ENCODE measurements at places on chromosomes 12 and 14. TPM values are rescaled to one million over a fixed set of nuclear protein-coding genes. Genes with fewer than 3 reads are reported as not detected.
A peak's percentile ranks its signal among the peaks of the same experiment; 100 is the strongest.

DNA sequence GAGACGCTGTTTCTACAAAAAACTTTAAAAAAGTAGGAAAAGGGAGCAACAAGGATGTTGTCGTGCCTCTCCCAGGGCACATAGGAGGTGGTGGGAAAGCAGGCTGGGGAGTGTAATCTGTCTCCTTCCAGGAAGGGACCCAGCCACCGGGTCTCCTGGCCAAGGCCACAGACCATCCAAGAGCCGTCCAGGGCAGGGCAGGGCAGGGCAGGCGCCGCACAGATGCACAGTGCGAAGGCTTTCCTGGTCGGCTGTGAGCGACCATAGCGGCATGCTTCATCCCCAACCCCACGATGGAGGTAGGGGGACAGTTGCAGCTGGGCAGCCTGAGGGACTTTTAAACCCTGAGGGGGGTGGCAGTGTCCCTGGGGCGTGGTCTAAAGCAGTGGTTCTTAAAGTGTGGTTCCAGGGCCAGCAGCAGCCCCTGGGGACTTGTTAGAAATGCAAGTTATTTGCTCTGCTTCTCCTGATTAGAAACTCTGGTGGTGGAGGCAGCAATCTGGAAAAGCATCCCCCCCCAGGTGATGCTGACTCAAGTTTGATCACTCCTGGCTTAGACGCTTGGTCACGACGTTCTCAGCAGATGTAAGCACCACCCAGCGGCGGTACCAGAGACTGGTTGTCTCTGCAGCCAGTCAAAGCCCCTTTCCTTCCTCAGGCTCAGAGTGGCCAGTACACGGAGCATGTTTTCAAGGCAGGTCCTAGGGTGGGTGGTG is 197.4 kb upstream of the PRMT8 start:
- peaks cover 33% of the 10 kb centered on the region for H3K27me3 ChIP-seq
- H3K4me3 ChIP-seq: no peak overlapping the region
- DNase-seq: no peak
- no peak overlapping the region for H3K27ac ChIP-seq
- peaks cover 10% of the 10 kb centered on the region for H3K4me1 ChIP-seq

GRCh38 chr14:74913986-74914573 is 9.0 kb downstream of the RPS6KL1 start:
- peak; percentile 40 for DNase-seq
- H3K4me1 ChIP-seq: peaks cover 3% of the 10 kb centered on the region
- no peak overlapping the region for H3K27ac ChIP-seq
- peaks cover 50% of the 10 kb centered on the region for H3K27me3 ChIP-seq
- H3K36me3 ChIP-seq: no peaks in the 10 kb centered on the region

GRCh38 chr12:4954621-4955354 is 45.1 kb downstream of the KCNA1 start:
- H3K4me3 ChIP-seq: no peak overlapping the region
- H3K27ac ChIP-seq: no peak overlapping the region
- DNase-seq: no peak
- no peaks in the 10 kb centered on the region for H3K36me3 ChIP-seq

DNA sequence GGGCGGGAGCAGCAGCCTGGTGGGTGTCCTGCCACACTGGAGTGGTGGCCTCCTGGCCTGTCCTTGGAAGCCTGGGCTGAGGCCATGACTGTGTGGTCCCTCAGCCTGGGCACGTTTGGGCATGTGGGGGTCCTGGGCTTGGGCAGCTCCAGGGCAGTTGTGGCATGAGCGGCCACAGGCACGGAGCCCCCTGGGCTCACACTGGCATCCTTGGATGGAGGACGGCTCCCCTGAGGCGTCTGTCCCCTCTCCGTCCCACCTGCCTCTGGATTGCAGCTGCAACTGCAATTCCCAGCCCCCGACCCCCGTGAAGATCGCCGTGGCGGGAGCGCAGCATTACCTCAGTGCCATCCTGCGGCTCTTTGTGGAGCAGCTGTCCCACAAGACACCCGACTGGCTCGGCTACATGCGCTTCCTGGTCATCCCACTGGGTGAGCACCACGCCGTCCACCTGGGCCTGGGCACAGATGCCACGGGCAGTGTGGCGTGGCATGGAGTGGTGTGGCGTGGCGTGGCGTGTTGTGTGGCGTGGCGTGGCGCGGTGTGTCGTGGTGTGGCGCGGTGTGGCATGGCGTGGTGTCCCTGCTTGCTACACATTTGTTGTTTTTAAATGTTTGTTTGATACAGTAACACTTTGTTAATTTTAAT is 15.1 kb upstream of the TEX22 start:
- H3K4me1 ChIP-seq: peaks cover under 1% of the 10 kb centered on the region
- H3K27ac ChIP-seq: no peak overlapping the region
- no peaks in the 10 kb centered on the region for H3K27me3 ChIP-seq
- DNase-seq: no peak

DNA sequence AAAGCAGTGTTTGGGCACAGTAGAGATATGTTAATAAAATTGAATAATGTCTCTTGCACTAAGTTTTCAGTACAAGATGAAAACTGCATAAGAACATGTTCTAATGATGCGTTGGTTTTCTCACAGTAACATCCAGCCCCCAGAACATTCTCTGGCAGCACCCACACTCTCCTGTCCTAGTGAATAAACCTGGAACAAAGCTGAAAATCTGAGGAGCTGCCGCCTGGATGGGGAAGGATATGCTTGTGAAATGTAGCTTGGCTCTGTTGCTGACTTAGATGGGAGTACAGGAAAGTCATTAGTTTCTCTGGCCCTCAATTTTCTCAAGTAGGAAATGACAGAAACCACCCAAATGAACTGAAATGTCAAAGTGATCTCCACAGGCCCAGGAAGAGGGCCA is 323.8 kb downstream of the APAF1 start:
- no peak overlapping the region for H3K27ac ChIP-seq
- no peak for DNase-seq
- no peak overlapping the region for H3K4me3 ChIP-seq
- H3K36me3 ChIP-seq: no peaks in the 10 kb centered on the region

DNA sequence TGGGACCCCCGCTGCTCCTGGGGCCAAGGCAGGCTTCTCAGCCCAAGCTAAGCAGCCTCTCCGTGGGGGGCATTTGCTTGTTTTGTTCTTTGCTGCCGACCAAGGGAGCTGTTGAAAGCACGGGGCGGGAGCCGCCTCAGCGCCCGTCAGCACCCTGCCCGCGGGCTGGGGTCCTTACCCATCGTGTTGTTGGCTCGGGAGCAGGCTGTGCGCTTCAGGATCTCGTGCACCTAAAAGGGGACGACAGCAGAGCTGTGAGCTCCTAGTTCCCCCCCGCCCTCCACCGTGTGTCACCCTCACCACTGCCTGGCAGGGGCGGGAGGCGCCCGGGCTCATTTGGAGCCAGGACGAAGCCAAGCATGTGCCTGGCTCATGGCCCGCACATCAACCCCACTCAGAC is 117.5 kb downstream of the ANO2 start:
- DNase-seq: no peak
- H3K27me3 ChIP-seq: peaks cover 2% of the 10 kb centered on the region
- H3K36me3 ChIP-seq: peaks cover 4% of the 10 kb centered on the region
- H3K4me1 ChIP-seq: no peaks in the 10 kb centered on the region
- no peak overlapping the region for H3K4me3 ChIP-seq

The NINJ2 gene
- total RNA-seq: 3.0 TPM

The PTPRR gene
- 0.38 TPM for total RNA-seq

The DIO3 gene
- 3.4 TPM for total RNA-seq

The C14orf132 gene
- 58.3 TPM for total RNA-seq

Data from progenitor cell of endocrine pancreas (in vitro differentiated cells).